Lower leg skin (tissue), 4 donors: ENCODE measurements at places on chromosomes 1 and 21.

GRCh38 chr1:41232305-41232704, 9.8 kb downstream of the SCMH1 start:
- no peak for DNase-seq

DNA sequence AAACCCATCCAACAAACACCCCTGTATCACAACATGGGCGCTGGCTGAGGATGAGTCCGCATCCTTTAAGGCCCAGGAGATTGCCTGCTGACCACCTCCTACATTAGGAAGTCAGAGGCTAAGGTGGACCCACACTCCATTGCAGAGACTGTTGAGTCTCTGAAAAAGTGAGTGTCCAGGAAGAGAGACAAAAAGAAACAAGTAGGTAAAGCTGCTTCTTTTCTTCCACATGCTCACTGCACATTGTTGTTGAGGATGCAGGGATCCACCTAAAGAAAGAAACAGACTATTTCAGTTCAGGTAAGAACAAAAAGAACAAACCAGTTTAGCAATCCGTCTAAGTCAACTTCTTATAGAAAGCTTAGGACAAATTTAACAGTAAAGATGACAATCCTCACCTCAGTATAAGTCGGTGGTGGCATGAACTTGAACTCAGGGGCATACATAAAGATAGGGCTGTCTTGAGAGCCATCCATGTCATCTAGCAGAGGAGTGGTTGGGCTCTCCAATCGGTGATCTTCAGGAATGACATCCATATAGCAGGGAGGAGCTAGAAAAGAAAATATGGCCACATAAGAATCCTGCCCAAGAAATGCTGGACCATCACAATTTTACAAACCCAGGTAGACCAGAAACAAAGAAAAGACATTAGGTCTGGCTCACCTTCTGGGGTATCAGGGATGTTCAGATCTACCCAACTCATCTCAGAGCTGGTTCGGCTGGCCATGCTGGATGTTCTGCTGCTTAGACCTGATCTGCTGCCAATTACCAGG, 2.6 kb downstream of the TXNIP start:
- DNase-seq: no peak

DNA sequence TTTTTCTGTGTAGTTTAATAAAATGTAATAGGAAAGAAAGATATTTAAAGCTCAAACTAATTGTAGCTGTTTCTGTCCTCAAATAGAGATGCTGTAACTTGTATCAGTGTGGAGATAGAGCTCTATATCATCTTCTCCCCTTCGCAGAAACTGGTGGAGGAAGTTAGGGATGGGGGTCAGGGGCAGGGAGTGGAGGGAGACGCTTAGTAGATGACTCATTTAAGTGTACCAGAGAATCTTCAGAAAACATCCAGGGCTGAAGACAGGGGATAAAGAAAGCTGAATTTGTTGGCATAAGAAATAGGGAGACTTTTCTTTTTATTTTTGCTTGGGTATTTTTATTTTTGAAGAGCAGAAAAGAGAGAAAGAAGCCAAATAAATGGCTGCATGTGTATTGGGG, 282.6 kb upstream of the DPYD start:
- no peak for DNase-seq

DNA sequence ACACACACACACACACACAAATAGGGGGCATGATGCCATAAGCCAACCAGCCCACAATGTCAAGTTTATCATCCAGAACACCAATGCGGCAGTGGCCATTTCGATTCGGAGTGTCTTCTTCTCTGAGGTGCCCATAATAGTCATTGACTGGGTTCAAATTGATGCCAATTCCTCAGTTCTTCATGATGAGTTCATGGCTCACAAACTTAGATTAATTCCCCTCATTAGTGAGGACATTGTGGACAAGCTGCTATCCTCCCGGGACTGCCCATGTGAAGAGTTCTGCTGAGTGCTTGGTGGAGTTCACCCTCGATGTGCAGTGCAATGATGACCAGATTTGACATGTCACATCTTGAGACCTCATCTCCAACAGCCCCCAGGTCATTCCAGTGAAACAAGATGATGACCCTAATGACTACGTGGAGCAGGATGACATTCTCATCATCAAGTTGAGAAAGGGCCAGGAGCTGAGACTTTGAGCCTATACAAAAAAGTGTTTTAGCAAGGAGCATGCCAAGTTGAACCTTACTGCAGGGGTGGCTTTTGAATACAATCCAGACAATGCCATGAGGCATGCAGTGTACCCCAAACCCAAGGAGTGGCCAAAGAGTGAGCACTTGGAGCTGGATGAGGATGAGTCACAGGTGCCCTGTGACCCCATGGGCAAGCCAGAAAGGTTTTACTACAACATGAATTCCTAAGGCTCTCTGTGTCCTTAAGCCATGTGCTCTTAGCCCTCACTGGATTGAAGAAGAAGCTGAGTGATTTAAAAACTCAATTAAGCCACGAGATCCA, 211.6 kb upstream of the SAMSN1 start:
- no peak for DNase-seq

- DNase-seq: no peak
Measured at GRCh38 chr1:244246334-244246733, 195.3 kb downstream of the ZBTB18 start.

DNA sequence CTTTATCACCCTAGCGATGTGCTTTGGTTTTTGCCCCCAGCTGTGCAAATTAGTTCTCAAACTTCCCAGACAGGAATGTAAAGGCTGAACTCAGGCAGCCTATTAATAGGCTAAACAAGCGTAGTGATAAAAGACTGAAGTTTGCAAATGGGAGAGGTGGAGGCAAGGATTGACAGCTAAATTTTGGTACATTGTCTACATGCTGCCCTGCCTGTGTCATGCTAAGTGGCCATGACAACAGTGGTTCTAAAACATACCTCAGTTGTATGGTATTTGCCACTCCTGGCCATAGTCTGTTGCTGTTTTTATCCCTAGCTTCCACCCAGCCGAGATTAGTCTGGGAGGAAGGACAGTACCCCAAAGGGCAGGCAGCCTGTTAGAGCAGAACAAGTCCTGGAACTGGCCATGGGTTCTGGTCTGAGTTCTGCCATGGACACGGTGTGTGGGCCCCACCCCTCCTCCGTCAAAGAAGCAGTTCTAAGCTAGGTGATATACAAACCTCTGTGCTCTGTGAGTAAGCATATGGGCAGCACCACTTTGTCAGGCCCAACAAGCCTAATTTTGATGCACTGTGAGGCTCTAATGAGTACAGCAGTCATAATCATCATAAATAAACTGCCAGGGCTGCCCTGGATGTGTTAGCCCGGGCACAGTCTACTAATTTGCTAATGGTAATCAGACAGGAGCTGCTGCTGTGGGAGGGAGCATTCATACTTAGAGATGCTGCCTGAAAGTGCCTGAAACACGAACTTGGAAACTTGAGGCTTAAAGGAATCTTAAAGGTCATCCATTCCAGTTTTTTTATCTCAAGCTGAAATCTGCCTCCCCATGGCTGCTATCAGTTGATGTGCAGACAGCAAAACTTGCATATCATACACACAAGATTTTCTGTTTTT, 177.1 kb downstream of the HHAT start:
- no peak for DNase-seq

GRCh38 chr1:152411134-152411533, 2.9 kb downstream of the CRNN start:
- no peak for DNase-seq

GRCh38 chr1:1547011-1547410, 6.6 kb upstream of the TMEM240 start:
- no peak for DNase-seq

GRCh38 chr1:100448366-100448765, 89.6 kb upstream of the GPR88 start:
- no peak for DNase-seq

- DNase-seq: no peak
Measured at GRCh38 chr1:206829875-206830274, 35.5 kb upstream of the IL20 start.

- DNase-seq: no peak
Measured at GRCh38 chr1:28281608-28282425, 22.5 kb downstream of the SESN2 start.

- peak; percentile 69 for DNase-seq
Measured at GRCh38 chr21:37868446-37869295, 47.6 kb downstream of the KCNJ6 start.

DNA sequence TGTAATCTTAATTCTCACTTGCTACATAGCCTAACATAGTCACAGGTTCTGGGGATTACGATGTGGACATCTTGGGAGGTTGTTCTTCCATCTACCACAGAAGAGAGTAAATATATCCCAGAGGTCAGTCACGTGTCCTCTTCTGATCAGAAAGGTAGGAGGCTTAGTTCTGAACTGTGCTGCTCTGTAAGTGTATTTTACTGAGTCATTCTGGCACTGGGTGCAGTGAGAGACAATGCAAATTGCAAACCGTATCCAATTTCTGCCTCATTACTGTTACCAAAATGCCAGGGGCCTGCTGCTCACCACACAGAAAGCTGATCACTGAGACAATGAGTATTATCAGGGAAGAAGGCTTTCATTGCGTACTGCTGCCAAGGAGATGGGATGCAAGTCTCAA, 104.0 kb downstream of the GABPA start:
- no peak for DNase-seq

DNA sequence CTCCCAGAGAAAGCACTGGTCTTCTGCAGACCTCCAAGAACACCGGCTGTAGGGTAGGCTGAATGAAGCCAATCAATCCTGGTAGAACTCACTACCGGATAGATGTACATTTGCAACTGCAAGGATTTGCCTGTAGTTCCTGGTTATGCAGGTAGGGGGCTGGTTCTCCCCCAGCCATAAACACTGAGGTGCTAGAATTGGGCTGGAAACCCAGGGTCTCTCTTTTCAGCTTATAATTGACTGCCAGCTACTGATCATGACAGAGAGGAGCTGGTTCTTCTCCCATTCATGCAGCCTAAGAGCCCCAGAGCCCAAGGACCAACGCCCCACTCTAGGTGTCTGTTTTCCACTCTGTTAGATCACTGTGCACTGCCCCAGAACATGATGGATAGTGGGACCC, 21.5 kb upstream of the MTARC2 start:
- DNase-seq: no peak

GRCh38 chr1:23169727-23170335, 1.2 kb upstream of the LUZP1 start:
- peak; percentile 72 for DNase-seq

GRCh38 chr1:241702442-241703373, 50.6 kb downstream of the WDR64 start:
- no peak for DNase-seq

DNA sequence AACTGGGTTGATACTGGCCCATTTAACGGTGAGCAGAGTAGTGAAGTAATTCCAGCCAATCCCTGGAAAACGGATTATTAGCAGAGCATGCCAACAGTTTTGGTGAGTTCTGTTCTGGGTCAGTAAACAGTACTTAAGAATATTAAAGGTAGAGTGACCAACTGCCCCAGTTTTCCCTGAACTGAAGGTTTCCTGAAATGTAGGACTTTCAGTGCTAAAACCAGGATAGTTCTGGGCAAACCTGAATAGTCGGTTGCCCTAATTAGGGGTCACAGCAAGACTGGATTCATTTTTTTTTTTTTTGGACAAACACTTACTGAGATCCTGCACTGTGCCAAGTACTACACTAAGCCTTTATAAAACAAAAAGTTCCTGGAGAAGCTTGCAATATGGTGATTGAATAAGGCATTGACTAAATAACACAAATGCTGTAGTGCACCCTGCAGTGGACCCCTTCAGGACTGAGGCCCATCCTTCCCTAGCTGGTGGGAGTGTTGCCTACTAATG, 75.9 kb downstream of the KCNK1 start:
- DNase-seq: no peak

DNA sequence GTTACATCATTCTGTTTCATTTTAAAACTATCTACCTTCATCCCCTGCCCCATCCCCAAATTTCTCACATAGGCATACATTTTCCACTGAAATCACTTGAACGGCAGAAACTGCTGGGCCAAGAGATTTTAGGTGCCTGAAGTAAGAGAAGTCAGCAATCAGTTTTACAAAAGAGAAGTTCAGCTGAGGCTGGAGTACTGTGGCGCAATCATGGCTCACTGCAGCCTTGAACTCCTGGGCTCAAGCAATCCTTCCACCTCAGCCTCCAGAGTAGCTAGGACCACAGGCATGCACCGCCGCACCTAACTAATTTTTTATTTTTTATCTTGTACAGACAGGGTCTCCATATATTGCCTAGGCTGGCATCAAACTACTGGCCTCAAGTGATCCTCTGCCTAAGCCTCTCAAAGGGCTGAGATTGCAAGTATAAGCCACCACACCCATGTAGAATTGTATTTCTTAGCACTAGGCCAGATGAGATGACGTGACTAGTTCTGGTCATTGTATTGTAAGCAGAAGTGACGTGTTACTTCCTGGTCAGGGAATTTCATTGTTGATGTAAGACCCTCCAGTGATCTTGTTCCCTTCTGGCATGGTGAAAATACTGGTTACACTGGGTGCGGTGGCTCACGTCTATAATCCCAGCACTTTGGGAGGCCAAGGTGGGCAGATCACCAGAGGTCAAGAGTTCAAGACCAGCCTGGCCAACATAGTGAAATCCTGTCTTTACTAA, 7.1 kb downstream of the BECN2 start:
- peak; percentile 17 for DNase-seq

- DNase-seq: no peak
Measured at GRCh38 chr1:114485286-114485685, 25.7 kb downstream of the TRIM33 start.

- DNase-seq: no peak
Measured at GRCh38 chr1:21292984-21293536, 2.8 kb upstream of the ECE1 start.
